Right ventricle myocardium superior (tissue), 1 donor: ENCODE measurements at places on chromosomes 4 and X.

DNA sequence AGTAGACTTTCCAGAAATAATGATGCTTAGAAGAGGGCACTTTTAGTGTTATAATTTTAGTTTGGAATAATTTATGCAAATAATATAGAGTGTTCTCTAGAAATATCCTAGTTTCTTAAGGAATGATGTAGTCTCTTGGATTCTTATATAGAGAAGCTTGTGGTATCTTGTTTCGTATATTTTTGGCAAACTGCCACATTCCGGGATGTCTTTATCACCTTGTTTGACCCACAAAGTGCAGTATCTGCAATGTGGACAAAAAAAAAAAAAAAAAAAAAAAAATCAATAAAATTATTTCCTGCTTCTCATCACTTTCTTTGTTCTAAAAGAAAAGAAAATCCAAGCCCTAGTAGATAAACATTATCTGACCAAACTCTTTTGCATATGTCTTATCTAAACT lies 1577.7 kb upstream of the TENM3 start:
- DNase-seq: no peak

- DNase-seq: no peak
Measured at GRCh38 chr4:40840255-40840984, 90.7 kb downstream of the NSUN7 start.

DNA sequence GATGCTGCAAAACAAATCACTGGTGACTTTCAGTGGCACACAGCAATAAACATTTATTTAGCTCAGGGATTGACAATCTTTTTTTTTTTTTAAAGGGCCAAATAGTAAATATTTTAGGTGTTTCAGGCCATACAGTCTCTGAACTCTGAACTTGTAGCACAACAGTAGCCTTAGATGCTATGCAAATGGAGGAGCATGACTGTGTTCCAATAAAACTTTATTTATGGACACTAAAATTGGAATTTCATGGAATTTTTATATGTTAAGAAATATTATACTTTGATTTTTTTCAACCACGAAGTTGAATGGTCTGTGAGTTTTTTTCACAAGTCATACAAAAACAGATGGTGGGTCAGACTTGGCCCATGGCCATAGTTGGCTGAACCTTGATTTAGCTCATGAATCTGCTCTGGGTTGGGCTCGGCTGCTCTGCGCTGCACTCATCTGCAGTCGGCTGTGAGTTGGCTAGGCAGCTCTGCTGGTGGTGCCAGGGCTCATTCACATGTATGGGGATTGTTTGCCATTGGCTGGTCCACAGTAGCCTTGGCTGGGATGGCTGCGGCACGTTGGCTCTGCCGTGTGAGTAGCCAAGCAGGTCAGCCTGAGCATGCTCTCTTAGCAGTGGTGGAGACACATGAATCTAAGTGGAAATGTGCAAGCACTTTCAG lies 231.7 kb upstream of the PGRMC2 start:
- DNase-seq: peak; percentile 70

GRCh38 chr4:147772056-147772455 lies 40.2 kb downstream of the ARHGAP10 start:
- DNase-seq: peak; percentile 35

DNA sequence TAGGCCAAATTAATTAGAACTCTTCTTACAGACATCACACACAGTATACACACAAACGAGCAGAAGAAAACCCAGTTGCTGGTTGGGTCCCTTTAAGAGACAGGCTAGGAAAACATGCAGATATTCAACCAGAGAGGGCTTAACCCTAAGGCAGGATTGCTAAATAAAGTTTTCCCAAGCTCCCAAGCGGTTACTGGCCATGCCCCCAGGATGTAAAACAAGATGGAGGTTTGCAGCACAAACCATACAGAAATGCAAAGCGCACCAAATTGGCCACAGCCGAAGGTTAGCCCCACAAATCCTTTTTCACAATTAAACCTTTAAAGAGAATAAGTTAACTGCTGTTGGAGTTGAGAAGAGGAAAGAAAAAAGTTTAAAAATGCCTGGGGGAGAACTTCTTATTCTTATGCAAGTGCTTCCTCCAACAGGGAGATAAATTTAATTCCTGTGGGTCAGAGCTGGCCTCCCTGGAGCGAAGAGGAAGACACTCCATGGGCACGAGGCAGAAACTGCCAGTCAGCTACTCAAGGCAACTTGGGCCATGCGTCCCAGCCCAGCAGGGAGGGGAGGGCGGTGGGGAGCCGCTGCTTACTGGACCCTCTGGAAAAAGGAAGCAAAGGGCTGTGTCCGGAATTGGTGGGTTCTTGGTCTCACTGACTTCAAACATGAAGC lies 167.6 kb upstream of the ARSJ start:
- no peak for DNase-seq

DNA sequence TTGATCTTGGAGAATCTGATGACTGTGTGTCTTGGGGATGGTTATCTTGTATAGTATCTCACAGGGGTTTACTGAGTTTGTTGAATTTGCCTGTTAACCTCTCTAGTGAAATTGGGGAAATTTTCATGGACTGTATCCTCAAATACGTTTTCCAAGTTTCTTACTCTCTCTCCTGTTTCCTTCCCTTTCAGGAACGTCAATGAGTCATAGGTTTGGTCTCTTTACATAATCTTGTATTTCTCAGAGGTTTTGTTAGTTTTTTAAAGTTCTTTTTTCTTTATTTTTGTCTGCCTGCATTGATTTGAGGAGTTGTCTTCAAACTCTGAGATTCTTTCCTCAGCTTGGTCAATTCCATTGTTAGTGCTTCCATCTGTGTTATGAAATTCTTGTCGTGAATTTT lies 227.7 kb upstream of the GPRIN3 start:
- DNase-seq: no peak

- DNase-seq: no peak
Measured at GRCh38 chr4:90001023-90001422, 106.4 kb downstream of the MMRN1 start.

- no peak for DNase-seq
Measured at GRCh38 chr4:2725380-2725779, 30.8 kb downstream of the TNIP2 start.

GRCh38 chr4:1133033-1133432 lies 19.7 kb upstream of the RNF212 start:
- no peak for DNase-seq

DNA sequence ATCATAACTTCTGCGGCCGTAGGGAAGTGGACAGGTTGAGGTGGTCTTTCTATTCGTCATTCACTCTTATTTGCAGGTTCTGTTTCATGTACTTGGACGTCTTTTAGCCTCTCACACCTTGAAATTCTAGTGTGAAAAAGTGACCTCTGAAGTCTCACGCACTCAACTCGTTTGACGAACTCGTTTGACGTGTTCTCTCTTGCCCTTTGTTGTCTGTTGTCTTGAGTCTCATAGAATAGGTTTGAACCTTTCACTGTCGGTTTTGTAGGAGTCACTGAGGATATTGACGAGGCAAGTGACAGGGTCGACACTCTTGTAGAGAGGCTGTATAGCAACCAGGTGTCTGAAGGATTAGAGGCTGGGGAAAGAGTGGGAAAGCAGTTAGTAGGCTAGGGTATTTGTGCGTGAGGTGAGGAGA lies 1.1 kb upstream of the PGRMC2 start:
- DNase-seq: no peak

DNA sequence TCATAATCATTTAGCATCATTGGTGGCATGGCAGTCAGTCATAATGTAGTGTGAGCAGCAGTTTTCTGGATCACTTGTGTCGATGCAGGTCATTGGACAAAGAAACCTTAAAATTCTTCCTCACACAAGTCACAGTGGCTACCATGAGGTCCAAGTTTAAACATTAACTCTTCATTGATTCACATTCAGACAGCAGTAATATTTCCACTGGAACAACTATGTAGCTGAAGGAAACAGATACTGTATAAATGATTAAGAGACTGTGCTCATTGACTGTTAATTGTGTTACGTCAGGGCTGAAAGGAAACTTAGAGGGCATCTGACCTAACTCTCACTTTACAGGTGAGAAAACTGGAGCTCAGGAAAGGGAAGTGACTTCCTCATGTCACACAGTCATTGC lies 261.8 kb downstream of the KLHL13 start:
- no peak for DNase-seq

DNA sequence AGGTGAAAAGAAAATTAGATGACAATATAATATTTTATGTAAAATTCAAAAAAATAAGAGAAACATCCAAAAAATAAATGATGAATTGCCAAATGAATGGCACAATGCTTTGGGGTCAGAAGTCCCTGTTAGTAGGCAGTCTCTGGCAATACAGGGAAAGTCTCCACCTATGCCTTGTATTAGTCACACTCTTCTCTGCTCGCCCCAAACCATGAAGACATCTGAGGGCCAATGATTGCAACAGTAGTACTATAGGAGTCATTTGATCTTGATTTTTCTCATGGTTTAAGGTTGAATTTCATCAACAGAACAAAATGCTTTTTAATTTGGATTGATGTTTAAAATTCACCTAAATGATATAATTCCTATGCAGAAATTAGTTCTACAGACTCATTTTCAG lies 3.9 kb upstream of the PRSS12 start:
- no peak for DNase-seq

- no peak for DNase-seq
Measured at GRCh38 chr4:118348886-118349285, 3.9 kb downstream of the PRSS12 start.

DNA sequence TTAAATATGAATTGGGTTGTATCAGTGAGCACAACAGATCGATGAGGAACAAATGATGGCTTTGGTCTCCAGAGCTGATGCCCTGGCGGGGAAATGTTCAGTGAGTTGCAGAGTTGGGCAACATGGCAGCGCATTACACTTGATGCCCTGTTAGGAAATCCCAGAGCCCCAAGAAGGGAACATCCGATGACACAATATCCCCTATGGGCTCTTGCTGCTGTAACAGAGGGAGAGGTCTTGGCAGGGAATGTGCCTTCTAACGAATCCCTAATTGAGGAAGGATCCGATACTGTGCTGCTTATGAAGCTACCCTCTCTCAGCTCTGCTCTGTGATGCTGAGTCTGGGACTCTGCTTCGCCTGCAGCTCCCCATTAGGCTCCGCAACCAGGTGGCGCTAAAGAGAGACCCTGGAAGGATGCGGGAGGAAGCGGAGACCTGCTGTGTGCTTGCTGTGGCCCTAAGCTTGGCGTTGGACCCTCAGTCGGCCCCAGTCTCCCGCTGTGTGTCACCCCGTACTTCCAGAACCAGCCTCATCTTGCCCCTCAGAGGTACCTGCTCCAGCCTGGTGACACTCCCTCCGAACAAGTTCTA lies 38.9 kb downstream of the PDHA1 start:
- DNase-seq: peak; percentile 54

- no peak for DNase-seq
Measured at GRCh38 chr4:124872659-124873058, 160.1 kb upstream of the ANKRD50 start.

DNA sequence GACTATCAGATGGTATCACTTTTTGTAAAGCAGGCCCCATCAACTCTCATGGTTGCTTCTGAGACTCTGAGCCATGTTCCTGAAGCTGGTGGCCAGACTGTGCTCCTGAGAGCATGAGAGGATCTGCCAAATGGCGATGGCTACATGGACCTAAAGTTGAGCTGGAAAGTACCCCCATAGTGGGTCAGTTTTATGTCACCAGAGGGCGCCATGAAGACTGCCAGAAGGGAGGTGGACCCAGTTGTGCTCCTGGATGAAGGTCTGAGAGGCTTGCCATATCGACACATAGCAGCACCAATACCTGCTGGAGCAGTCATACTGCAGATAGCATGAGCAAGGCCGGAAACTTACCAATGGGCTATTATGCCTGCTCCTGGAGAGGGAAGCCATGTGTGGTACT lies 105.7 kb downstream of the SLITRK2 start:
- DNase-seq: no peak

DNA sequence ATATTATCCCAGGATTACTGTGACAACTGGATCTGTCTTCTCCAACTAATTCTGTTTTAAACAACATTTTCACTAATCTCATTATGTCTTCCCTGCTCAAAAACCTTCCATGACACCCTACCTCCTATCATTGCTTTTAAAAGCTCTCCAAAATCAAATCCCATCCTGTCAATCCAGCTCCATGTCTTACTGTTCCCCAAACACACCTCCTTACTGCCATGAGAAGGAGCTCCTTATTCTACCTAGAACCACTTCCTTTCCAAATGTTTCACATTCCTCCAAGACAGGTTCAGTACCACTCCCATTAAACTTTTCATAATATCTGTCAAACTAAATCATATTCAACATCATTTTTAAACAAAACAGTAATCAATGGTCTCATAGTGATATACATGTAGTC lies 66.9 kb upstream of the WDR17 start:
- no peak for DNase-seq

DNA sequence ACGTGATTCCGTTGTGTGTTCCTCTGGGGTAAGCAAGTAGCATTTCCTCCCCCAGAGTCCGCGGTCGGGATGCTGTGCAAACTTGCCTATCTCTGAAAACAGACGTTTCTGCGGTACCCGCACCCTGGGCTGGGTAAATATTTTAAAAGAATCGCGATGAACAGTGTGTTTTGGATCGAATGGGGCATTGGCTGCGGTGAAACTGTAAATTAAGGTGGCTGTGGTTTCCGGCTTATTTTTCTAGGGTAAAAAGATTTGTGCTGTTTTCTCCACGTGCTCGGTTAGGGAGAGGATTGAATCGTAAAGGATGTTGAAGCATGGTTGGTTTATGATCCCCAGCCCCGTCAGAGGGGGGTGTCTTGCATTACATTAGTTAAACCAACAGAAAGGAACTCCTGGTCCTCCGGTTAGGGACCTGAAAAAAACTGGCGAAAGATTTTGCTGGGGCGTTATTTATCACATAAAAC lies 1.2 kb downstream of the HHIP start:
- DNase-seq: no peak

- peak; percentile 67 for DNase-seq
Measured at GRCh38 chr4:7364979-7365378, 69.8 kb downstream of the PSAPL1 start.

DNA sequence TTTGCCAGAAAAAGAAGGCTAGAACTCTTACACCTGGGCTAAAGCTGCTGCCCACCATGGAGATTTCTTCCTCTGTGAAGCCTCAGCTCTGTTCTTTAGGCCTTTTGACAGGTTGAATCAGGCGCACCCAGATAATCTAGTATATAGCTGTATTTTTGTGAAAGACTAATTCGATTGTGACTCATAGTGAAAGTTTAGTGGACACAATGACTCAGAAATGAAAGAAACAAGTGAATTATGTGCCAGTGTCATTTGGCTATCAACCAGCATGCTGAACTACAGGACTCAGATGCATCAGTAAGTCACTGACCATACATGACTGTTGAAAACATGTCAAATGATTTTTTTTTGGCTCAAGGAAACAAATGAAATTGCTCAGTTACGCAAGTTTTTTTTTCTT lies 425.4 kb downstream of the SLITRK2 start:
- DNase-seq: no peak

DNA sequence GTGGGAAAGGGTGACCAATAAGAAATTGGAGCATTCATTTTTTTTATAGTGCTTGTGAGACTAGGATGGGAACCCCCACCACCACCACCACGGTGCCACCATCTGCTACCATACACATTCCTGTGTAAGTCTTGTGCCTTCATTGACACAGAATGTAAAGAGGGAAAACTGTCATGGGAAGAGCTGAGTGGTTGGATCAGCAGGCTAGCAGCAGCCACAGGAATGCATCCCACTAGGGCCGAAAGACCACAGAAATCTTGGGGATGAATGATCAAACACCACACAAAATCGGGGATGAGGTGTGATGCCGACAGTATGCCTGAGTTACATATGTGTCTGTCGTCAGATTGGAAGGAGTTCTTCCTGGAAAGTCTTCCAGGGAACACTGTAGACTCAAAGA lies 69.2 kb downstream of the SRPX start:
- DNase-seq: no peak
